ENCODE measurements at places on chromosomes 12 and 14.

- no peak for DNase-seq
These were observed 184.3 kb upstream of the C14orf180 start for GRCh38 chr14:104395276-104395675.

DNA sequence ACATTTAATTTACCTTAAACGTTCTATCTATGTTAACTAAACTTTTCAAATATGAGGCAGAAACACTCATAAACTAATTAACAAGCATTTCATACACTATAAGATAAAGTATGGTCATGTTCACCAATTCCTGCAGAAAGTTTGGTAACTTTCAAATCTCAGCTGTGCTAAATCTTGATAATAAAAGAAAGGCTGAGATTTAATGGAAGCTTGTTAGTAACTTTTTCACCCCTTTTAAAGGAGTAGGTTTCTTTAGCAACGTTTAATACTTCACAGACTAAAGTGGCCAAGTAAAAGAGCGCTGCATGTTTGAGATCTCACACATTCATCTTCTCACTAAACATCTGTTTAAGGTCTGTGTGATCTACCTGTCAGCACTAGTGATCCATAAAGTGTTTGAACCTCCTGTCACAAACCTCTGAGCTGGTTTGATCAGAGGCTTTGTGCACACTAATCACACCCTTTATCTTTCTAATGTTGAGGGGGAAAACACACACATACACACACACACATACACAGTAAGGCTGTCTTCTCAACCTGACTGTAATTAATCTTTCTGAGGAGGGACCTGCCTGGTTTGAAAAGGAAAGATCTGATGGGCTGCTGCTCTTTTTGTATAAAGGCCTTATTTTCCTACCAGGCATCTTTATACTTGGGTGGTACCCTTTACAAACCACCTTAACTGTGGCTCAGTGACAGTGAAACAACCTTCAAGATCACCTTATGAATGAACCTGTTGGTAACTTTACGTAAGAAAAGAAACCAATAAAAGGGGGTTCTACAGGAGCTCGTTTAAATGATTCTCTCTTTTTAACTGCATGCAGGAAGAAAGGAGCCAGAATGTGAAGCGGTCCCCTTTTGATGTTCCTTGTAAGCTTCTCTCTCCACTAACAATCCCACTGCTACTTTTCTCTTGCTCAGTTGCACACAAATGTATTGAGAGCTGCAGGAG, 244.2 kb downstream of the SOX5 start:
- DNase-seq: no peak

DNA sequence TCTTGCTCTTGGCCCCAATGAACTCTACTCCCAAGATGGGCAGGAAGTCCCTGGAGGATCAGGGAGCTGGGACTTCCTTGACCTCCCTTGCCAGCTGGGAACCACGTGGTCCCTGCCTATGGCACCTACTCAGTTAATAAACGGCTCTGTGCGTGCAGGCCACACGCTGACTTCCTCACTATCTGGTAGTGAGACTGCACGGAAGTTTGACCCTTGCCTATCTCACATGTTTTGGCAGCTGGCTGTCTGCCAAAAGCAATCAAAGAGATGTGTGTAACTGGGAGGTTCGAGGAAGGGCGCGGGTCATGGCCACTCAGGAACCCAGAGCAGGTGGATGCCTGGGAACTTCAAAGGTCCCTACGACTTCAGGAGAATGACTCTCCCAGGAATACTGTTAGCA, 57.9 kb downstream of the RFLNA start:
- DNase-seq: no peak

GRCh38 chr12:68263366-68263765, 10.0 kb upstream of the IL22 start:
- no peak for DNase-seq

- no peak for DNase-seq
These were observed 52.4 kb downstream of the BCL2L14 start for GRCh38 chr12:12123036-12123604.

DNA sequence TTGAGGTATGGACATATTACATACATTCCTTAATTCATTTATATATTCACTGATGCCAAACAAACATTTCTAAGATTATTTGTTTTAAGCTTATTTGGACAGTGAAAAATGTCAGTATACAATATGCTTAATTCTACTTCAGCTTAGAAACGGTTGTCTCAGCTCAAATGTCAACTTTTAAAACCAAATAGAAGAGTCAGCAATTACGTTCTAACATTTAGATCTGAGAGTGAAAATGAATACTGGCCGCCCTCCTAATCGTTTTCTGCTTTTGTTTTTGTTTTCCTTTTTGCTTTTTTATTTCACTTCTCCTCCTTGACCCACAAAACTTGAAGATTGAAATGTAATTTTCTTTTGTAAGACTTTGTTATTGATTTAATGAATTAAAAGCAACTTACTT, 19.7 kb upstream of the RERG start:
- no peak for DNase-seq

DNA sequence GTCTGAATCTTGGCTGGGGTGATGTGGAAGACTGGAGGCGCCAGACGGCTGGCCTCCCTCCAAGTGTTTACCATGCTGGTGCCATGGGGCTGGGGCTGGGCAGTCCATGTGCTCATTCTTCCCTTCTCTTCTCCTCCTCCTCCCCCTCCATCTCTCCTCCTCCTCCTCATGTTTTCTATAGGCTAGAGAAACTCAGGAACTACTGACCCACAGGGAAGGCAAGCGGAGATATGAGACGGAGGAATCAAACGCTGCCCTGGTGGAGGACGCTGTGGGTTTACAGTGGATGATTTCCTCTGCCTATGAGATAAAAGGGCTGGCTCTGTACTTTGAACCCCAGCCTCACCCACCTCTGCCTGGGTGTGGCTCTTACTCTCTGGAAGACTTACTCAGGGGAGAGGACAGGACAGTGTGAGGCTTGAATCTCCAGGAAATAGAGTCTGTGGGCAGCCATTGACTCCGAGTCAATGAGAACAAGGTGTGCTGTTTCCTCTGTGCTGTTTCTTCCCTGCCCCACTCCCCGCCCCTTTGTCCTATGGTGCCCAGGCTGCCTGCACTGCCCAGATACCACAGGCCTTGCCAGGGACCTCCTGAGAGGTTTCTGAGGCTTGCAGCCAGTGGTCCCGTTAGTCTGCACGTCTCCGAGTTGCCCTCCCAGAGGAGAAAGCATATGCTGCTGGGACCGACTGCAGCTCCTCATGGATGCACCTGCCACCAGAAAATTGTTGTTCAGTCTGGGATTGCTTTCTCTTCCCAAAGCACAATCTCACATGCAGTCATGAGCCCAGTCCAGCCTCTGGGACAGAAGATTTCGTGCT, 132.6 kb upstream of the ARHGAP5 start:
- no peak for DNase-seq

Data from cortex of kidney (tissue), 1 donor.